Right cardiac atrium (tissue), 5 donors: ENCODE measurements at places on chromosomes 5 and 9.

- DNase-seq, result no peak
These were observed 268.6 kb upstream of the PTGER4 start for GRCh38 chr5:40410964-40411635.

GRCh38 chr5:151555760-151556576, 35.2 kb downstream of the FAT2 start:
- DNase-seq, result no peak

DNA sequence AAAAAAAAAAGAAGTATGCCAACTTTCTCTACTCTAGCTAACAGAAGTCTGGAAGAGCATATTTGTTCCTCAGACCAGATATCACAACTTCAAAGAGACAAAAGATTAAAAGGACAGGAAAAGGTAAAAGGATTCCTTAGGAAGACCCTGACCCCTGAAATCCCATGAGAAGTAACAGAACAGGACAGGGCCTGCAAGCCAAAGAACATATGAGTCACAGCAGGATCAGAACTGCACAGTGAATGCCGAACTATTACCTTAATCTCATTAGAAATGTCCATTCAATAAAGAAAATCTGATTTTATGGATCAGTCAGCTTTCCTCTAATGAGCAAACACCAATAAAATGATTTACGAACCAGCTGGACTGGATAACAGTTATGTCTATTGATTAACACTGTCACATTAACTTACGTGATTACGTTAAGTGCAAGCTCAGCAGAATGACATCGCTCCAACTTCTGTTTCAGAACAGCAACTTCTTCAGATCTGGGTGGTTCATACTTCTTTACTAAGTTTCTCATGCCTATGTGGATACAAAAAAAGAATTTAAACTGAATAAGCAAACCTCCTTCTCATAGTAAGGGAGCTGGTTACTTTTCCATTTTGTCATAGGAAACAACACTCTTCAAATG, 13.6 kb downstream of the CCNH start:
- DNase-seq, result no peak

DNA sequence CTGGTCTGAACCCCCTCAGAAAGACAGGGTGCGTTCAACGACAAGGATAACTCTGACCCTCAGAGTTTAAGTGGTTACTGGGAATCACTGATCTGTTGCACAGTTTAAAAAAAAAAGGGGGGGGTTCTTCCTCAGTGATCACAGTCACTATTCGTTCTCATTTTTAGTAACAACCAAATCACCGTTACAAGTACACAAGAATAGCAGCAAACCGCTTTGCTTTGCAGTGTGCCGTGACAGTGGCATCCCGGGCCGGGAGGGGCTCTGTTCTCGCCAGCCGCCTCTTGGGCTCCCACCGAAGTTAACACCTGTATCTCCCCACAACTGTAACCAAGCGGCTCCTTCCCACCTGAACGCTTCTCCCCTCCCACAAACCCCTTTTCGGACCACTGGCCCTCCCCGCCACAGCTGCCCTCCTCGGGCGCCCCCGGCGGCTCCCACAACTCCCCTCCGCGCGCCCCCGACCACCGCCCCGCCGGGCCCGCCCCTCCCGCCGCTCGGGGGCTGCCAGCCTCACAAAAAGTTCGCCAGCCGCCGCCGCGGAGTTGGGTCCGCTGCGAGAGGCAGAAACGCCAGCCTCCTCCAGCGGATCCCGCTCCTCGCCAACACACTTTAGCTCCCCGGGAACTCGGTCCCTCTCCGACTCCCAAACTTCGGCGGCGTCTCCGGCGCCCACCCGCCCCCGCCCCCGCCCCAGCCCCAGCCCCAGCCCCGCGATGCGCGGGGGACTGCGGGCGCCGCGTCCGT, 1.2 kb downstream of the SSBP2 start:
- DNase-seq, result peak; percentile 42

GRCh38 chr5:67021521-67021920, 175.1 kb downstream of the CD180 start:
- DNase-seq, result no peak

GRCh38 chr5:114055318-114056184, 306.3 kb upstream of the KCNN2 start:
- DNase-seq, result peak; percentile 58

GRCh38 chr9:83183621-83184020, 120.7 kb upstream of the RASEF start:
- no peak for DNase-seq

- DNase-seq, result no peak
These were observed 23.9 kb upstream of the SAP30L start for GRCh38 chr5:154421868-154422267.

DNA sequence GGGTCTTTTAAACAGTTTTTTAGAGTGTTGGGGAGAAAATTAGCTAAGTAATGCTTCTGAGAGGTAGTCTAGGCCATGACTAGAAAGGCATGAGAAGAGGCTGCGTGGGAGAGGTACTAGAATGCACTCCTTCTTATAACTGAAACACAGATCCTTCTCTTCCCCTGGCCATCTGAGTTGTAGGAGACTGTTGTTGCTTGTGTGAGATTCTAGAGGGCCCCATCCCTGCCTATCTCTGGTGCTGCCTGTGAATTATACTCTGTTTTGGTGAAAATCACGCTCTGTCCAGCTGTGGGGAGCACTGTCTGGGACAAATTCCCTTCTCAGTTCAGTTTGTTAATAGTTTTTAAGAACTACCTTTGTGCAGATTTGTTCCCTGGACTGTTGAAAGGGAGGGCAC, 37.5 kb downstream of the MAP1B start:
- DNase-seq, result no peak

- peak; percentile 58 for DNase-seq
These were observed 114.5 kb downstream of the RXRA start for GRCh38 chr9:134440636-134441226.

GRCh38 chr9:94995048-94995693, 268.7 kb downstream of the AOPEP start:
- no peak for DNase-seq

GRCh38 chr9:7273575-7273974, 515.8 kb downstream of the KDM4C start:
- DNase-seq, result no peak

DNA sequence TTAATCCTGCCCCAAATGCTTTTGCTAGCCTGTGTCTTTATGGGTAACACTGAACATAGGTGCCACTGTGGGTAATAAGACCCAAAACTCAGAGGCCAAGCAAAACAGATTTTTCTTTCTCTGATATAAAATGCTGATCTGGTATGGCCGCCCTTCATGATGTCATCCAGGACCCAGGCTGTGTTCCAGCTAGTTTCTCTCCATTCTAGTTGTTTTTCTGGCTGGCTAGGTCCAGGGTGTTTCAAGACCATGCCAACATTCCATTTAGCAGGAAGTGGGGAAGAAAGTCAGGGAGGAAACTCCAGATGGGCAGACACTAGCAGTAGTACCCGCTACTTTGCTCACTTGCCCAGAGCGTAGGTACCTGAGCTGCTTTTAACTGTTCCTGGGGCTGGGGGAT, 183.9 kb upstream of the OTULINL start:
- peak; percentile 45 for DNase-seq

DNA sequence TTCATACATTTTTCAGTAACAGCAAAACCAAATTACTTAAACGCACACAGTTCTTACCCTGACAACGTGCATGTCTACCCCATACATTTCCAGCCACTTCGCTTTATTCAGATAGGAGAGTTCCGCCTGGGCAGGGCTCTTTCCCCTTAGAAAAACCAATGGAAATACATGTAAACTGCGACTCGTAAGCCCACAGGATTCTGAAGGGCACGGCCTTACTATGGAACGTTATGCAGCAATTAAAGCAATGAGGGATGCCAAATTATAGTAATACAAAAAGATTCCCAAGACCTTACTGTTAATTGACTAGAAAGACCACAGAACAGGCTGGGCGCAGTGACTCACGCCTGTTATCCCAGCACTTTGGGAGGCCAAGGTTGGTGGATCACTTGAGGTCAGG, 64.5 kb downstream of the EPB41L4B start:
- peak; percentile 11 for DNase-seq

GRCh38 chr9:113876993-113877368, 872 bp downstream of the ZNF618 start:
- no peak for DNase-seq

DNA sequence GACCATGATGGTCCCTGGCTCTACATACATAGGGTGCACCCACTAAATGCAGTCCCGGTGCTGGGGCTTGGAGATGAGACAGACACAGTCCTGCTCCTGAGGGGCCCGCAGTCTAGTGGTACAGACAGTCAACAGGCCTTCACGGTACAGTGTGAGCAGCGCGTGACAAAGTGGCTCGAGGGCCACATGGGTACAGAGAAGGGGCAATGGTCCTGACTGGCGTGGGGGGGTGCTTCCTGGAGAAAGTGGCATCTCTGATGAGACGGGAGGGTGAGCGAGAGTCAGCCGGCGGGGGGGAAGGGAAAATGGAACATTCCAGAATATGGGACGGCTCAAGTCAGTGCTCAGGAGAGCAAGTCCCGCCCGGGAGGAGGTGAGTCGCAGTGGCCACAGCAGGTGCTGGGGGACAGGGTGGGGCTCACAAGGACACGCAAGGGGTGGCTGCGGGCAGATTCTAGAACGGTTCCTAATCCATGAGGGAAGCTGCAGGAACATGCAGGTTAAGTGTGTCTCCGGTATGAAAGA, 38.0 kb downstream of the WHRN start:
- no peak for DNase-seq

DNA sequence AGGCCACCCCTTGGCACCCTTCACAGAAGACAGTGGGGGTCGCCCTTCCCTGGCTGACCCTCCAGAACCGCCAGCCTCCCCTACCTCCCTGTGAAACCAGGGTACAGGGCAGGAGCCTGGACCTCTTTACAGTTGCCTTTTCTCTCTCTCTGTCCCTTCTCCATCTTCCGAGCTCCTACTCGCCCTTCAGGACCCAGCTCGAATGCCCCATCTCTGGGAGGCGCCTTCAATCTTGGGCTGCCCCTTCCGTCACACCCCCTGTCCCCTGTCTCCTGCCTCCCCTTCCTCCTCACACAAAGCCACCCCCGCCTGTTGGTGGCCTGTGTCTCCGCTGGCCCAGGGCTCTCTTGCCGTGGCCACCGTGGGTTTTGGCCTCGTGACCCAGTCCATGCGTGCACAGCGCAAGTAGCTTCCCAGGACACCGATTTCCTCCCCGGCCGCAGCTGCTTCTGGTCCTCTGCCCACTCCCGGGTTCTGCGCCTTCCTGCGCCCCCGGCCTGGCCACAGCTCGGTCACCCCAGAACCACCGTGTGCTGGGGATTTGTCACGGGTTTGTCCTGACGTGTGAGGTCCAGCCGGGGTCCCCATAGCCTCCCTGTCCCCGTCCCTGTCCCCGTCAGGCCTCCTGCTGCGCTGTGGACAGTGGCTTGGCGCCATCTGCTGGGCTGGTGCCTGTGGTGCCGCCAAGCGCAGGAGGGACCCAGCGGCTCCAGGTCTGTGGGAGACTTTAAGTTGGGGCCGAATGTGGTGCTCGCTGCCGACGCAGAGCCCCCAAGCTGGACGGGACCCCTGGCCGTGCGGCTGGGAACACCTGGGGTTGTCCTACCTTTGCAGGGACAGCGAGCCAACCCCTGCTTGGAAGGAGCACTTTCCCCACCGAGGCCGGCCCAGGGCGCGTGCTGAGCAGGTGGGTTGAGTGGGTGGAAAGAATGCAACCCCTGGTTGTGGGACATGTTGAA, 4.0 kb upstream of the TMEM250 start:
- peak; percentile 82 for DNase-seq

DNA sequence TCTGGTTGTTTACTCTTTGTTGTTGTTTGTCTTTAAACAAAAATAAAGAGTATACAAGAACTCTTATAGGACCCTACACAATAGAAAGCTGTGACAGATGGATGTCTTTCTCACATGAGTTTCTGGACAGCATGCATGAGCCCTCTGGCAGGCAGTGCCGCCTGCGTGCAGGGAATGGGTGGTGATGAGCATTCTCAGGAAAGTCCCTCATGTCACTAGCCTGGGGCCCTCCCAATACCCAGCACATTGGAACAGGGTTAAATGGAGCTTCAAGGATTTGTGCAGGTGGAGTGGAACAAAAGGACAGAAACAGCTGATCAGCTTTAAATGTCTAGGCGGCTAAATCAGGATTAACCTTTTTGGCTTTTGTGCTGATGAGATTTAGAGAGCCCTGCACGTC, 181.0 kb upstream of the CD180 start:
- no peak for DNase-seq

- no peak for DNase-seq
These were observed 65.8 kb upstream of the TBC1D2 start for GRCh38 chr9:98321269-98321668.
